ENCODE measurements at places on chromosomes 6 and 20.
A peak's percentile ranks its signal among the peaks of the same experiment; 100 is the strongest.

DNA sequence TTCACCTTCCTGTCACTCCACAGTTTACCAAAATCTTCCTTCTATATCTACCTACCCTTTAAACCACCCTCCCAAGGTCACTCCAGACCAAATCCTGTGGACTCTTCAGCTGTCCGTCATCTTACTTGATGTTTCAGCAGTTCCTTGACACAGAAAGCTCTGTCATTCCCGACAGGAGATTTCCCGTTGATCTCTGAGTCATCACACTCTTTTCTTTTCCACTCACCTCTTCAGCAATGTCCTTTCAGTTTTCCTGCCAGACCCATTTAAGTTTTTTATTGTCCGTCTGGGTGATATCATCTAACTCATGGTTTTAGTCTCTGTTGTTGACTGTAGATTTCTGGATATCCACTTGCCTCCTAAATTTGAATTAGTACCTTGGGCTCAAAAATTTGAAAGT is 69.9 kb upstream of the SCGN start:
- no peak for DNase-seq

DNA sequence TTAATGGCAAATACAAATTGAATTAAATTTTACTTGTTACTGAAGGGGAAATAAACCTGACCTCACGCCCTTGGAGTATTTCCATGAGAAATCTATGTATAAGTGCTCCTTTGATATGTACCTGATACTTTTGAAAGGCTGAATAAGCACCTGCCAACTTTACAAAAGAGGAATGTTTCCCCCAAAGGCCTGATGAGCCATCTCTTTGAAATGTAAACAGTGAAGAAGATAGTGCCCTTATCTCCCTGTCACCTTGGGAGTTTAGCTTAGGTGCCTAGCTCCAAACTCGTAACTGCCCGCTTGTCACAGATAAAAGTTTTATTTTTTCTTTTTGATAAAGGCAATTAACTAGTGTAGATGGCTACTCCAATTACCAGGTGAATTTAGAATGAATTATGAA is 1.1 kb upstream of the ZNF343 start:
- DNase-seq: no peak

DNA sequence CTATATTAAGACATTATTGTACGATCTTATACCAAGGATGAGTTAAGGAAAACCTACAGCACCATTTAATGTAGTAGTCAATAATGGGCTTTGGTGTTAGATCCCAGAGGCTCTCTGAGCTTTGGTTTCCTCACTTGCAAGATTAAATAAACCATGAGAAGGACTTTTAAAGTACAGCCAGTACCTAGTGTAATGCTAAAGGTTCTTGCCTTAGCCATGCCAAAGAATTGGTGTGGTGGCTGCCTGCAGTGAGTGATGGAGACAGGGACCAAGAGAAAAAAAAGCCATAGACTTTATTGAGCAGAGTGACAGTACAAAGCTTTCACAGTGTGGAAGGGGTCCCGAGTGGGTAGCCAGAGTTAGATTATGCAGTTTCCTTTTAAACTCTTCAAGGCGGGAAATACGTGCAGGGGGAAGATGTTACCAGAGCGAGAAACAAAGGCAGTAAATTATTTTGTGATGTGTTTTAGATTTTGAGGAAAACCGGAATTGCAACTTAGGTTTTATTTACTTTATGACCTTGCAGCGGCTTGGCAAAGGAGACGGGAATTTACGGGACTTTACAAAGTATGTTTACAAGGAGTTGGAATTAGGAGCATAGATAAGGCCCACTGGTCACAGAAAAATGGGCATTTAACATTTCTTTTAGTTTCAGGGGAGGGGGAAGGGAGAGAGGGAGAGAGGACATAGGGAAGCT is 100.4 kb downstream of the MYO6 start:
- no peak for DNase-seq

- DNase-seq: no peak
Measured at GRCh38 chr20:47674686-47675085, 110.6 kb downstream of the SULF2 start.

- DNase-seq: no peak
Measured at GRCh38 chr20:39302312-39302711, 340.2 kb downstream of the DHX35 start.

- DNase-seq: no peak
Measured at GRCh38 chr20:36441416-36441815, 99.9 kb upstream of the MYL9 start.

GRCh38 chr20:12067686-12068085 is 150.0 kb downstream of the BTBD3 start:
- DNase-seq: no peak

DNA sequence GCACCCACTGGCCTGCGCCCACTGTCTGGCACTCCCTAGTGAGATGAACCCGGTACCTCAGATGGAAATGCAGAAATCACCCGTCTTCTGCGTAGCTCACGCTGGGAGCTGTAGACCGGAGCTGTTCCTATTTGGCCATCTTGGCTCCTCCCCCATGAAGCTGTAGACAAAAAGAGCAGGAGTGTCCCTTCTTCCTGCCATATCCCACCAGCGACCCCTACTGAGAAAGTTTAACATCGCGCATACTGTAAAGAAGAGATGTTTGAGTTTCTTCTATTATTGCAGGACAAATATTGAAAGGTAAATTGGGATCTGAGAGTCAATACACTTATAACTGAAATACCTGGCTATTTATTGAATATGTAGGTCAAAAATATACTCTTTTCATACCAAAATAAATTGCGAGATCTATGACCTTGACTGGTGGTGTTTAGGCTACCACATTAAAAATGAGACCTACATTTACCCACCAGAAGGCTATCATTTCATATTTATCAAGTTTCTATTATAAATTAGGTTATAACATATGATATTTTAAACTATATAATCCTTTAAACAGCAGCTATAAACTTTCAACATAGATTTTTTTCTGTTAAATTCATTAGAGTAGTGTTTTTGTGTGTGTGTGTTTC is 586.3 kb downstream of the HTR1B start:
- DNase-seq: peak; percentile 43

DNA sequence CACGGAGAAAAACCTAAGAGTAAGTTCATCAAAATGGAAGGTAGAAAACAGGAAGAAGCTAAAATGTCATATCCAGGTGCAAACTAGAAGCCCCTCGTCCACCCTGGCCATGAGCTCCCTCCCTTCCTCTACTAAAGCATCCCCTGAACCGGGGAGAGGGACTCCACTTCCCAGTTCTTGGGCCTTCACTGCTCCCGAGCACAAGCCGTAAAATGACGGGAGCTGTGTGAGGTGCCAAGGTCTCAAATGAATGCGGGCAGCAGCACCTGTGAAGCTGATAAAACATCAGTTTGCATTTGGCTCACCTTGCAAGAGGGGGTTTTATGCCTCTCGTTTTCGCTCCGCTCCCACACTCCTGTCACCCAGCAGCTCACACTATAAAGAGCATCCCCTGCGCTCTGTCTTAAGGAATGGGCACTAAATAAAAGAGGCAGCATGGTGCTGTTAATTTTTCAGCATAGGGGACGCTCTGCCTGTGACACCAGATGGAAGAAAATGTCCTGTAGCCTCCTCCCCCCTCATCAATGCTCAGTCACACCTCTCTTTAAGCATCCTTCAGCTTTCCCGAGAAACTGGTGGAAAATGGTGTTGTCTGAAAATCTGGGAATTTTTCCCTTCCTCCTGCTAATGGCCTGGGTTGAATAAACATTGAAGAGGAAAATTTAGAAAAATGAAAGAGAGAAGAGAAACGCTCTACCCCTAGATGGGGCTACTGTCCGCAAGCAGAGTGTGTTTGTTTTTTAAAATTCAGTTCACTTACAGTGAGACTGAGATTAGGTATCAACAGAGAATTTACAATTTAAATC is 563.0 kb upstream of the AGPAT4 start:
- no peak for DNase-seq

GRCh38 chr6:39902786-39903465 is 31.3 kb downstream of the MOCS1 start:
- DNase-seq: no peak

DNA sequence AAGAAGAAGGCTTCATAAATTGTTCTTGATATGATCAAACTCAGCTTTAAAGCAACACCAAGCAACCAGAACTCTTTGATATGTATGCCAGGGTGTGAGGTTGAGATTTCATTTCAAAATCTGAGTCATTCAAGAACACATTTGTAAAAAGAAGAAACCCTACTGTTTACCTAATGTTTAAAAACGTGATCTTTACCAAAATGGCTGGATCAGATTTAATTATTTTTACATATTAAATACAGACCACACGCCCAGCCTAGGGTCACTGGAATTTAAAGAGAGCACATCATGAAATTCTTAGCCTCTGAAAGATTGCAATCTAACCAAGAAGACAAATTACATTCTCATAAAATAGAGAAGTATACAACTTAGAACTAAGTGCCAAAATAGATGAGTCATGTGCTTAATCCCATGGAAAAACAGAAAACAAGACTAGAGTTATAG is 206.8 kb upstream of the SMLR1 start:
- DNase-seq: no peak

GRCh38 chr20:44787299-44787698 is 23.0 kb downstream of the RIMS4 start:
- no peak for DNase-seq

DNA sequence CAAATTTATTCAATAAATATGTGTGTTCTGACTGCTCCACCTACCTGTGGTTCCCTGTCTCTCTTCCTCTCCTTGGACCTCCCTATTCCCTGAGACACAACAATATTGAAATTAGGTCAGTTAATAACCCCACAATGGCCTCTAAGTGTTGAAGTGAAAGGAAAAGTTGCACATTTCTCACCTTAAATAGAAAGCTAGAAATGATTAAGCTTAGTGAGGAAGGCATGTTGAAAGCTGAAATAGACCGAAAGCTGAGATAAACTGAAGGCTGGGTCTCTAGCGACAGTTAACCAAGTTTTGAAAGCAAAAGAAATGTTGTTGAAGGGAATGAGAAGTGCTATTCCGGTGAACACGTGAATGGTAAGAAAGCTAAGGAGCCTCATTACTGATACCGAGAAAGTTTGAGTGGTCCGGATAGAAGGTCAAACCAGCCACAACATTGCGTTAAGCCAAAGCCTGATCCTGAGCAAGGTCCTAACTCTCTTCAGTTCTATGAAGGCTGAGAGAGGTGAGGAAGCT is 34.1 kb downstream of the UST start:
- DNase-seq: no peak

GRCh38 chr20:478949-479429 is 16.7 kb upstream of the TBC1D20 start:
- peak; percentile 79 for DNase-seq

- peak; percentile 89 for DNase-seq
Measured at GRCh38 chr20:58892141-58892931, 39.8 kb downstream of the GNAS start.

DNA sequence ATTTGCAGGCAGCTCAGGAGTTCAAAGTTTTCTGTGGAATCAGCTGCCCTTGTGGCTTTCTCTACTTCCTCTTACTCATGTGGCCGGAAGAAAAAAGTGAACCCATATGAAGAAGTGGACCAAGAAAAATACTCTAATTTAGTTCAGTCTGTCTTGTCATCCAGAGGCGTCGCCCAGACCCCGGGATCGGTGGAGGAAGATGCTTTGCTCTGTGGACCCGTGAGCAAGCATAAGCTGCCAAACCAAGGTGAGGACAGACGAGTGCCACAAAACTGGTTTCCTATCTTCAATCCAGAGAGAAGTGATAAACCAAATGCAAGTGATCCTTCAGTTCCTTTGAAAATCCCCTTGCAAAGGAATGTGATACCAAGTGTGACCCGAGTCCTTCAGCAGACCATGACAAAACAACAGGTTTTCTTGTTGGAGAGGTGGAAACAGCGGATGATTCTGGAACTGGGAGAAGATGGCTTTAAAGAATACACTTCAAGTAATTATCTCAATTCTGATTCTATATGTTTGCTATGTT is 1.1 kb downstream of the MGME1 start:
- peak; percentile 90 for DNase-seq

DNA sequence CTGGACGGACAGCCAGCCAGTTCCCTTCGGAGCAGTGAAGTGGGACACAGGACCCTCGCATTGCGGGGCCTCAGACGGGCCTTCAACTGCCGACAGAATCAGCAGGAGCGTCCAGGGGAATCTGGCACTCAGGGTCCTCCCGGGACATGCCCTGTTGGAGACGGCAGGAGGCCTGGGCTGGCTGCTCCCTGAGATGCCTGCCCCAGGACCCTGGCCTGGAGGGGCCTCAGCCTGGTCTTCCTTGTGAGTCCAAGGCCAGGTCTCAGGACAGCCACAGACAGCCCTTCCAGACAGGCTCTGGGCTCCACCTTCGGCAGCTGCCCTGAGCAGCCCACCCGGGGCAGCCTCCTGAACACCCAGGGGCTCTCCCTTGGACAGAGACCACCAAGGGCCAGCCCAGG is 14.6 kb upstream of the HELZ2 start:
- DNase-seq: no peak

DNA sequence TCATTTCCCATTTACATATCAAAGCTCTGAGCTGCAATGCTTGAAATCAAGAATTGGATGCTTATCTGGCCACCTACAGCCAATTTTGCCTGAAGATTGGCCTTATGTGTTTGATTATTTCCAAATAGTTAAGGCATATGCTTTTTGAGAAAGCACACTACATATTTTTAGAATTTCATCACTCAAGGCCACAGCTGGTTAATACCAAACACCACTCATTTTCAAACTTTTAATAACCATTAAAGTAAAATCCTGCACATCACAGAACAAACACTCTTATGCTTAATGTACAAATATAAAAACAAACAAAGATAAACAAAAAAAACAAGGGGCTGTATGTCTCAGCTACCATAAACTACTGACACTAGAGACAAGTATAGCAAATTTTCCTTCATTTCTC is 96.9 kb upstream of the HMGCLL1 start:
- no peak for DNase-seq

DNA sequence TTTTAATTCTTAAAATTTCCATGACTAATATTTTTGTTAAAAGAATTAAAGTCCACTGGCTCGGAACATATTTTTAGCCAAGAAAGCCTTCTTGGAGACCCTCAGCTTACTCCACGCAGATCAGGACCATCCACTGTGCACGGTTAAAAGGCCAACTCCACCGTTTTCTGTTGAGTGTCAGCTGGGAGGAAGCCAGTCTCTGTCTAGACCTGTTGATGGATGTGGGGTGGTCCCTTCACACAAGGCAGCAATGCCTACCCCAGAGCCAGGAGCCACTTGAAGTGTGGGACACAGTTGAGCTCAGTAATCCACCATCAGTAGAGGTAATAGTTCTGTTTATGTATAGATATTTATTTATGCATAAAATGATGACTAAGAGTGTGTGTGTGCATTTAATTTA is 19.9 kb upstream of the QKI start:
- DNase-seq: no peak

DNA sequence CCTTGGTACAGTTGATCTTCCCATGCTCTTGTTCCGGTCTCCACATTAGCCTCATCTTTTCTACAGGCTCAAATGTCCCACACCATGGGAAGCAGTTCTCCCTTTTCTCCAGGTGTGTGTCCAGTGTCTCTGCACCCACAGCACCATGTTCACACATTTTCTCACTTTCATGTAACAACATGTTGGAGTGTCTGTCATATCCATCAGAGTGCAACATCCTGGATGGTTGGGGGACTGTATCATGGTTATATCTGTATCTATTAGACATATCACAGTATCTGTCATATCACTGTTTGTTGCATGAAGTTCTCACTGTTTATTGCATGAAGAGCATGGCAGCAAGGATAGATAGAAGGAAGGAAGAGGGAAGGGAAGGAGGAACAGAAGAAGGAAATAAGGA is 635.6 kb downstream of the EPM2A start:
- no peak for DNase-seq

GRCh38 chr6:106162921-106163320 is 76.8 kb downstream of the PRDM1 start:
- DNase-seq: peak; percentile 34

All from NB4 (cell line).